Sigmoid colon (tissue), 7 donors: ENCODE measurements at places on chromosomes 12 and 14. TPM values are rescaled to one million over a fixed set of nuclear protein-coding genes. Genes with fewer than 3 reads are reported as not detected.

The GYS2 gene
- polyA plus RNA-seq, result not detected

The KRT82 gene
- not detected for polyA plus RNA-seq

The RFX4 gene
- 0.01 TPM for polyA plus RNA-seq

The SLC7A7 gene
- polyA plus RNA-seq, result 15.6 TPM
